ENCODE measurements at places on chromosomes 1 and 21. TPM values are rescaled to one million over a fixed set of nuclear protein-coding genes. Genes with fewer than 3 reads are reported as not detected.

- DNase-seq = peak; percentile 25
Observed at GRCh38 chr1:85576266-85576641, 4.3 kb upstream of the CCN1 start.

- no peak for DNase-seq
Observed at GRCh38 chr1:116720364-116721038, 33.7 kb upstream of the CD2 start.

GRCh38 chr1:20538760-20539551 is 13.4 kb upstream of the FAM43B start:
- DNase-seq = no peak

- no peak for DNase-seq
Observed at GRCh38 chr1:247482747-247483146, 24.8 kb upstream of the OR2B11 start.

DNA sequence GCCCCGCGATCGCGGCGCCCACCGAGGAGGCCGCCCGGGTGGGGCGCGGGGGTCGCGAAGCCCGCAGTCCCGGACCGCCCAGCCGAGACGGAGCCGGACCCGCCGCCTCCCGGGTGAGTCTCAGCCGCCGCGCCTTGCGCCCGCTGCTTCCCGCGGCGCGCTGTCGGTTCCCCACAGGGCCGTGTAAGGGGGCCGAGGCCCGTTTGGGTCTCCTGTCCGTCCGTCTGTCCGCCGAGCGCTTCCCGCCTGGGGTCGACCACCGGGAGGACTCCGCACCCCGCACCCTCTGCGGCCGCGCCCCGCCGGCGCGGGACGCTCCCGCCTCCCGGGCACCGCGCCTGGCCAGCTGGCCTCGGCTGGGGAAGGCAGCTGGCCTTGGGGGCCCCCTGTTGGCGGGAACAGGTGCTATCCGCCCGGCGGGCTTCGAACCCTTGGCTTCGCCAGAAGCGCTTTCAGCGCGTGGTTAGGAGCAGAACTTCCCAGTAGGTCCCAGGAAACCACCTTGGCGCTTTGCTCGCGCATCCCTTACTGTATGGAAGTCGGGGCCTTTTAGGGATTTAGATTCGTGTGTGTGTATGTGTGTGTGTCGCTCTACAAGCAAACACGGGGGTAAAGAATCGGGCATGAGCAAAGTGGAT is 414 bp downstream of the TMEM51 start:
- DNase-seq = peak; percentile 47

The FOXD2 gene
- total RNA-seq = 0.19 TPM

GRCh38 chr21:44789880-44790279 is 11.7 kb downstream of the UBE2G2 start:
- DNase-seq = no peak

The ARHGEF16 gene
- 0.17 TPM for total RNA-seq

- DNase-seq = no peak
Observed at GRCh38 chr1:165010418-165011070, 346.0 kb downstream of the LMX1A start.

- no peak for DNase-seq
Observed at GRCh38 chr21:26637201-26637745, 64.2 kb upstream of the CYYR1 start.

The SPATA45 gene
- total RNA-seq = not detected

DNA sequence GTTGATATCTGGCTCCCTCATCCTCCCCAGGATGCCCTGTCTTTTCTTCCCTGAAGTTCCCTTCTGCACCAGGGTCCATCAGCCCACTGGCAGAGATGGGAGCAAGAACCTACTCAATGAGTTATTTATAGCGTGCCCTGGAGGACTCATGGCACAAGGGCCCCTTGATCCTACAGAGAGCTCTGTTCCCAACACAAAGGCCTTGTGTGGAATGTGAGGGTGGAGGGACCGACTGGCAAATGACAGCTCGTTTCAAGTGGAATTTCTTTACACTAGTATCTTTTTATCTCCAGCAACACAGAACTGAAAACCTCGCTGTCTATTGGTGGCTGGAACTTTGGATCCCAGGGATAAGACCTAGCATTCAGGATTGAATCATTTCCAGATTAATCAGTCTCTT is 22.4 kb downstream of the CHI3L2 start:
- DNase-seq = no peak

DNA sequence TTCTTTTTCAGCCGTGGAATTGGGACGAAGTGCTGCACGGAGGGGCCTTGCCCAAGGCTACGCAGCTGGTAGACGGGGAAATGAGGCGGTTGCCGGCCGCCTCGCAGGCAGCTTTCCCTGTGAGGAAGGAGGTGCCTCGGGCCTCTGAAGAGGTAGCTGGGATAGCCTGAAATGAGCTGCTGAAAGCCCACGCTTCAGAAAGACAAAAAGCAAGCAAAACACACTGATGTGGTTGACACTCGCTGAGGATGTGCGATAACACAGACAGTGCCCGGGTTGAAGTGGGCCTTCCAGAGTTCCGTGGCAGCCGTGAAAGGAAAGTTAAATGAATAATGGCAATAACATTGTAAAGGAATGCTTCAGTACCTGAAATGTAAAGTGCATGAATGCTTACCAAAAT is 47.2 kb downstream of the S1PR1 start:
- peak; percentile 73 for DNase-seq

DNA sequence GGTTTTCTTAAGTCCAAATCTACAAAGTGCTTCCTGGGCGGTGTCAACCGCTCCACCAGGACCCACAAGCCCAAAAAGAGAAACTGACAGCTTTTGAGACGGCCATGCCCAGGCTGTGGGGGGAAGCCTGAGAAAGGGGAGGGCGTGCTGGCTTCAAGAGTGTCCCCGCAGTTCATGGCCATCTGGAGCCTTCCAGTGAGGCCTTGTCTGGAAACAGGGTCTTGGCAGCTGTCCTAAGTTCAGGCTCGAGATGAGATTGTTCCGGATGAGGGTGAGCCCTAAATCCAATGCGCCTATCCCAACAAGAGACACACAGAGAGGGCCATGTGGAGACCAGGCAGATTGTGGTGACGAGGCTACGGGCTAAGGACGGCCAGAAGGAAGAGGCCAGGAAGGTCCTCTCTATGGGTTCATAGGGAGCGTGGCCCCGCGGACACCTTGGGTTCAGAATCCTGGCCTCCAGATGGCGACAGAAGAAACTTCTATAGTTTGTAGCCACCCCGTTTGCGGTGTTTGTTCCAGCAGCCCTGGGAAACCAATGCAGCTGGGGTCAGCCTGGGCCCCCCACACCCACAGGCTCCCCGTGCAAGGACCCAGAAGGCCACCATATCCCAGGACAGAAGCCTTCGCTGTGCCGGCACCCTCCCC is 70.2 kb downstream of the ARHGEF16 start:
- DNase-seq = no peak

GRCh38 chr1:197911857-197912696 is 5.1 kb upstream of the LHX9 start:
- DNase-seq = no peak

The HIVEP3 gene
- total RNA-seq = 13.2 TPM

DNA sequence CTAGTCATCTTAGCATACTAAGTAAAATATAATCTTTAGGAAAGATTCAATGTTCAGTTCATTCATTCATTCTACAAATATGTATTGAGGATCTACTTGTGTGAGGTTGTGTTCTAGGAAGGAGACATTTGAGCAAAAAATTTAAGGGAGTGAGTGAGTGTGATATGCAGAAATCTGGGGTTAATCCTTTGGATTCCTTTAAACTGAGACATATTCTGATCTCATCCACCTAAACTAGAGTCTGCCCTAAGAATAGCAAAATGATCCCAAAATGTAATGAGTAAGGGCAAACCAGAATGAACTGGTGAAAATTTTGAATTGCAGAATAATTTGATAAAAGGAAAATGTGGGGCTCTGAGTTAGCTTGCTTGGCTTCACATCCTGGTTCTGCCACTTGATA is 8.6 kb downstream of the UBE2U start:
- no peak for DNase-seq

DNA sequence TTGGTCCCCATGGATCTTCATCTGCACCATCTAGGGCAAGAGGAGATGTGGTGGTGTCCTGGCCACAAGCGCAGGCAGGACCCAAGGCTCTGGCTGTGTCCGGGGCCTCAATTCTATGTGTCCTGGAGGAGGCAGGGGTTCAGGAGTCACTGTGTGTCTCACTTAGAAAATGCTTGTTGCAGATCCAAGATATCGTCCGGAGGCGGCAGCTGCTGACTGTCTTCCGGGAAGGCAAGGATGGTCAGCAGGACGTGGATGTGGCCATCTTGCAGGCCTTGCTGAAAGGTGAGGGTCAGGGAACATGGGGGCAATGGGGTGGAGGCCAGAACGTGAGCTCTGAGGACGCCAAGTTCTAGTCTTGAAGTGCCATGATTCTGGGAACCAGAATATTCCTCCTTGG is 29.1 kb downstream of the TRPM2 start:
- no peak for DNase-seq

DNA sequence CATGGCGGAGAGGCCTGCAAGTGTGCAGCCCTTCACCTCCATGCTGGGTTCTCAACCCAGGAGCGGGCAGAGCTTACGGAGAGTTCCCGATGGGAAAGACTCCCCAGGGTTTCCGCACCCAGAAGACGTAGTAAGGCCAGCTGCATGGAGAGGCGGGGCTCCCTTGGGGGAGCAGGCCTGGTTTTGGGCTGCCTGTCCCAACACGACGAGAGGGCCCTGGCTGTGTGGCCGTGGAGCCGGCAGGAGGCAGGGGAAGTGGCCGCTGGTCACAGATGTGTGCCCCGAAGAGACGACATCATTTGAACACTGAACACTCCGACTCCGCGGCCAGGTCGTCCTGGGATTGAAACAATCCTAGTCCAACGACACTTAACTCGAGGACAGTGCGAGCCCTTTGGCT is 57.0 kb downstream of the MORN1 start:
- no peak for DNase-seq

GRCh38 chr1:106924360-106924759 is 132.1 kb upstream of the PRMT6 start:
- no peak for DNase-seq

GRCh38 chr21:46454634-46455390 is 3.9 kb upstream of the DIP2A start:
- no peak for DNase-seq

GRCh38 chr1:46983830-46984586 is 39.5 kb upstream of the CYP4X1 start:
- DNase-seq = no peak
